ENCODE measurements at places on chromosomes 12 and 14.

- DNase-seq = no peak
These were observed 60.3 kb downstream of the PPHLN1 start for GRCh38 chr12:42386308-42386707.

DNA sequence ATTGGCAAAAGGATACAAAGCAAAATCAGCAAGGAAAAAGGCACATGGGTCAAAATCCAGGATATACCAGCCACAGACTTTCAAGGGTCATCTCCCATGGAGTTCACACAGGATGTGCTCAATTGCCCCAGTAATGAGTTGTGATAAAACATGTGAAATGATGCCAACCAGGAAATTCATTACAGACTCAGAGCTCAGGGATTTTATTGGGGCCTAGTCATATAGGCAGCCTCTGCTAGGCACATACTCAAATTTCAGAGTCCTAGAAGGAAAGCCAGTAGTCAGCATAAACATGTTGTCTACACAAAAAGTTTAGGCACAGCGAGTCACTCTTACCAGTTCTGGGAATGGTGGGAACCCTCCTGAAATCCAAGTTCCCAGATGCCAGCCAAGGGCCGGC is 64.4 kb upstream of the OSBPL8 start:
- DNase-seq = no peak

GRCh38 chr12:71610031-71610795 is 53.4 kb downstream of the ZFC3H1 start:
- no peak for DNase-seq

DNA sequence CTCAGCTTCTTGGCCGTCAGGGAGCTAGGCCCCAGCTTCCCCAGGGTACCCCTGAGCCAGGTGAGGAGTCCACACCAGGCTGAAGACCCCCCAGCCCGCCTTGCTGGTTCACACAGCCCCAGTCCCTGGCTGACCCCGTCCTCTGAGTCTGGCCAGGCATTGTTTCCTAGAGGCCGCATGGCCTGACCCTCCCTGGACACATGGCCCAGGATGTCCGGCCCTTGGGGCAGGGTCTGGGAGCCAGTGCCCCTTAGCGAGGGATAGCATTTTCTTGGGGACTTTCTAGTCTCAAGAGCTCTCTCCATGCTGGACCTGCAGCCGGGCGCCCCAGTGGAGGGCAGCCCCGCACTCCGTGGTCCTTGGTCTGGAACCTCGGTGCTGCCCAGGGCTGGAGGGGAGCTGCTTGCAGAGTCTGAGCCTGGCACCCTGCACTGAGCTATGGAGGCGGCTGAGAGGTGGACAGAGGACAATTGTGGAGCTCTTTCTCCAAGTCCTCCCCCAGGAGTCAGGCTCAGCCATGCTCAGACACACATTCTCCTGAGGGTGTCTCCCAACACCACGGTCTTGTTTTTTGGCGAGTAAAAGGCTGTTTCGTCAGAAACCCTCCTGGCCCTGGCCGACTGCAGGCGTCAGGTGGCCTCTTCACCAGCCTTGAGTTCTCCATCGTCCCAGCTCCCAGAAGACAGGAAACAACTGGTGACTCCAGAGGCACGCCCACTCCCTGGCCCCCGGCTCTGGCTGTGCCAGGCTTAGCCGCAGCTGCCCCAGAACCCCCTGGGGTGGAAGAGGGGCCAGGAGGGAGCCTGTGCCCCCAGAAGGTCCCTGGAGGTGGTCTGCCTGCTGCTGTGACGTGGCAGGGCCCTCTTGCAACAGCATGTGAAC is 17.6 kb upstream of the CRIP2 start:
- no peak for DNase-seq

GRCh38 chr12:122955156-122955555 is 11.1 kb downstream of the ABCB9 start:
- no peak for DNase-seq

DNA sequence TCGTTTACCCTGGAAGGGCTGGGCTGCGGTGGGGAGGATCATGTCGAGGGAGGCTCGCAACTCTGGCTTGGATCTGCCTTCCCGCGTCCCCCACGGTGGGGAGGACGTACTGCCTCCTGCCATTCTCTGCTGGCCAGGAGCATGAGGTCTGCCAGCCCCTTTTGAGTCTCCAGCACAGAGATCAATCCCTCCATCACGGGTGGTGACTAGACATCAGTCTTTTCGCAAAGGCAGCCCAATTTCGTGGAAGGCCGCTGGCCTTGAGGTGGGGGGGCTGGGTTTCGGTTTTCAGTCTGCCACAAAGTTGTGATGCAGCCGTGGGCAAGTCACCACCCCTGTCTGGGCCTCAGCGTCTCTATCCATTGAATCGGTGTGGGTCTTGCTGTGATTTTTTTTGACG is 62.2 kb downstream of the PRMT8 start:
- no peak for DNase-seq

DNA sequence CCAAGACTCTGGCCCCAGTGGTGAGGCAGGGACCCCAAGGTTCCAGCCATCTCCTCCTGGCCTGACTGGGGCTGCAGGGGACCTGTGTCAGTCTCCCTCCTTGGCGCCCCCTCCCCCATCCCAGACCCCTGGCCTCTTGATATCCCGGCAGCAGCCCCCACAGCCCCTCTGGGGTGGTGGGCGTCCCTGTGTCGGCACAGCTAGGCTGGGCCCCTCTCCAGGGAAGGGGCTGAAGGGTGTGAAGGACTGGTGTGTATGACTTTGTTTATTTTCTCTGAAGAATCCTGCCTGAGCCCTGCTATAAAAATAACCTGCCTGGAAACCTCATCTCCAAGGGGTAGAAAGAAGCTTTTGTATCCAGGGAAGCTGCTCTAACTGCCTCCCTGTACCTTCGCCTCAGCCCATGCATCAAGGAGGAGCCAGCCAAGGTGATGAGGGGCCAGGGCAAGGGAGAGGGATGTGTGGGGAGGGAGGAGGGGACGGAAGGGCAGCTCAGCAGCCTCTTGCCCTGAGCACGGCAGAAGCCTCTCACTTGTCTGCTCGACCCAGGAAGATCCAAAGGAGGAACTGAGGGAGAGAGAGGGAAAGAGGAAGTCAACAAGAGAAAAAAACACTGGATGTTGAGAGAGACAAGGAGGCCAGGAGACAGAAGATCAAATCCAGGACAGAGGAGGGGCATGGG is 25.4 kb upstream of the COL2A1 start:
- DNase-seq = no peak

DNA sequence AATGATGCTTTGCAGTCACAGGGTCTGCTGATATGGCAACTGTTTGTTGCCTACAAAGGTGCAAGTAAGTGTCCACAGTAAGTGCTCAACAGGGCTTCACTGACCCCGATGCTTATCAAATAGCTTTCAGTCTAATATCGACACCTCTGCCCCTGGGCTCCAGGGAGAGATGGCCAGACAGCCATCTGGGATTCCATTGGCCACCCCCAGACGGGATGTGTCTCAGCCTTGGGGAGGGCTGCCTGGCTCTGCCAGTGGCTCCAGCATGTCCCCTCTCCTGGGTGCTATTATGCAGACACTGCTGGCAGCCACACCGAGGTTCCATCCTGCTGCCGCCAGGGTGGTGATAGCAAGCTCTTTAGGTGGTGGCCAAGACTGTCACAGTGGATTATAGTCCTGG is 57.4 kb downstream of the DGLUCY start:
- DNase-seq = no peak

DNA sequence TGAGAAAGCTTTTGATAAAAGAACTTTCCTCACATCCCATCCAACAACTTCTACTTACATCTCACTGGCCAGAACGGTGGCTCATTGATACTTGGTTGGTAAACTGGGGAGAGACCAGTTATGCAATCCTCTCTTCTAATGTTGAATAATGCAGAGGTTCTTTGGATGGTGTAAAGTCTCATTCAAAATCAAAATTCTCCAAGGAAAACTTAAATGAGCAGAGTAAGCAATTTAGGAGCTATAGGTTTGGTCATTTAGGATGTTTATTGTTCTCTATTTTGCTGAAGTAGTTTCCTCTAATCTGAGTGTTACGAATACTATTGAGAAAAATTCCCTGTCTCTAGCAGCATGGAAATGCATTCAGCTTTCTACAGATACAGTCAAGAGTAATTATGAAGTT is 26.5 kb upstream of the STK38L start:
- DNase-seq = no peak

- DNase-seq = no peak
These were observed 73.9 kb downstream of the OTOGL start for GRCh38 chr12:80173083-80173864.

DNA sequence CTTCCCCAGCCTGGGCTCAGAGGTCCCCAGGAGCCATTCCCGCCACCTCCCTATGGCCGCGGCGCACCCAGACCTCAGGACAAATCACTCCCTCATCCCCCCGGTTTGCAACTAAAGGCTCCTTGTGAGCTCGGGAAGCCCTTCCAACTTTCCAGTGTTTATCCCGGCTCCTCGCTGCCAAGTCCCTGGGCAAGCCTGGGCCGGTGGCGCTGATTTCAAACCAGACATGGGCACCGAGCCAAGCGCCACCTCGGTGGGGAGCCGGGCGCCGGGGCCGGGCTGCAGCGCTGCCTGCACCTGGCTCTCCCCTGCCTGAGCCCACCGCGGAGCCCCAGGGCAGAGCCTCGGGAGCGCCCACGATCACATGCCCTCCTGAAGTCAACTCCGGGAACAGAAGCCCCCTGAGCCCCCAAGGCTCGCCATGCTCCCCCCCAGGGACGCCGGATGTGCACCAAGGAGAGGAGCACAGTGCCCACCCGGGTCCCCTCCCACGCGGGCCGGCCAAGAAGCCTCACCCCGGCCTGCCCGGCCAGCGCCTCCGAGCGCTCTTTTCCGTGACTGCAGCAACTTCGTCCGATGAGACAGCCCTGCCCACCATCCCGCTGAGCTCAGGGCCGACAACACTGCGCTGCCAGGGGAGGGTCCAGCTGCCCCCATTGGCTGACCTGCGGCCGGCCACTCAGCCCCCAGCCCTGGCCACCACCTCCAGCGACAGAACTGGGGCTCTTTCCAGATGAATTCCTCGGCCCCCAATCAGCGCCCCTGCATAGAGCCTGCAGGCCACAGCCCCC is 50.0 kb downstream of the NCOR2 start:
- DNase-seq = no peak

GRCh38 chr12:3282384-3282670 is 205.1 kb downstream of the TSPAN9 start:
- DNase-seq = no peak

GRCh38 chr12:1984759-1985158 is 19.5 kb downstream of the DCP1B start:
- DNase-seq = no peak

- no peak for DNase-seq
These were observed 994.0 kb upstream of the FLRT2 start for GRCh38 chr14:84535976-84536375.

- DNase-seq = no peak
These were observed 36.1 kb upstream of the PRB2 start for GRCh38 chr12:11431486-11431885.
